ENCODE measurements at places on chromosomes 1 and 21.

- H3K4me3 ChIP-seq, result no peak overlapping the region
- H3K36me3 ChIP-seq, result no peaks in the 10 kb centered on the region
- no peaks in the 10 kb centered on the region for H3K4me1 ChIP-seq
- H3K27ac ChIP-seq, result no peak overlapping the region
- no peak for DNase-seq
- peaks cover 3% of the 10 kb centered on the region for H3K27me3 ChIP-seq
Observed at GRCh38 chr1:199612976-199613774, 414.3 kb upstream of the NR5A2 start.

DNA sequence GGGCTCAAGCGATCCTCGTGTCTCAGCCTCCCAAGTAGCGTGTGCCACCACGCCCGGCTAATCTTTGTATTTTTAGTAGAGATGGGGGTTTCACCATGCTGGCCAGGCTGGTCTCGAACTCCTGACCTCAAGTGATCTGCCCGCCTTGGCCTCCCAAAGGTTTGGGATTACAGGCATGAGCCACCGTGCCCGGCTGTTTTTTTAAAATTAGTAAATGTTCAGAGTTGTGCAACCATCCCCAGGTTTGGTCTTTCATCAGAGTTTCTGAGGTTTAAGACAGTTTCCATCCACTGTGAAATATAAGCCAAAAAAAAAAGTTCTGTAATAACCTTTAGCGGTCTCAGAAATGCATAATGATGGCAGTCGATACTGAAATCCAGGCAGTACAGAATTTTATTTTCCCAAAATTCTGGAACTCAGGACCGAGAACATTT is 550 bp upstream of the SYT11 start:
- H3K27me3 ChIP-seq, result no peaks in the 10 kb centered on the region
- peak overlapping the region; percentile 89 for H3K27ac ChIP-seq
- DNase-seq, result peak; percentile 25

DNA sequence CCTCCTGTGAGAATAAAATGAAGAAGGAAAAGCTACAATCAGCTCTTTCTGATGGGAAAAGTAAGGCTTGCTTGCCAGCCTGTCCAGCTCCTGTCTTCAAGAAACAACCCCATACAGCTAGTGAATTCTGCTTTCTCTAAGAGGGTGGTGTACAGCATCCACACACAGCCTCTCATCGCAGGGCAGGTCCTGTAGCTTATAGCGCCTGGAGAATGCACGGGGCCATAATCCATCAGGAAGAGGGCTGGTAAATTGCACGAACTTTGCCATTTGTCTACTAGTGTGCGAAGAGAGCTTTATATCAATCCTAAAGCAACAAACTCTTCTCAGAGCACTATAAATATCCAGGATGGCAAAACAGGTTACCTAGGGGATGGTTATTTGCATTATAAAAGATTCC is 83.3 kb upstream of the SAMSN1 start:
- H3K4me3 ChIP-seq, result no peak overlapping the region
- H3K4me1 ChIP-seq, result no peaks in the 10 kb centered on the region
- DNase-seq, result no peak
- no peak overlapping the region for H3K27ac ChIP-seq
- no peaks in the 10 kb centered on the region for H3K27me3 ChIP-seq

- H3K27ac ChIP-seq, result no peak overlapping the region
- no peaks in the 10 kb centered on the region for H3K27me3 ChIP-seq
- H3K4me3 ChIP-seq, result no peak overlapping the region
- no peaks in the 10 kb centered on the region for H3K36me3 ChIP-seq
Observed at GRCh38 chr1:178960482-178961240, 65.0 kb upstream of the FAM20B start.

GRCh38 chr1:246923900-246924299 is 7.8 kb downstream of the AHCTF1 start:
- peak overlapping the region; percentile 28 for H3K27ac ChIP-seq
- no peaks in the 10 kb centered on the region for H3K27me3 ChIP-seq
- H3K4me3 ChIP-seq, result no peak overlapping the region
- peaks cover 34% of the 10 kb centered on the region for H3K4me1 ChIP-seq

GRCh38 chr1:19232524-19232846 is 18.8 kb downstream of the EMC1 start:
- peak overlapping the region; percentile 46 for H3K27ac ChIP-seq
- H3K36me3 ChIP-seq, result peaks cover 99% of the 10 kb centered on the region
- no peak overlapping the region for H3K4me3 ChIP-seq
- H3K4me1 ChIP-seq, result peaks cover 18% of the 10 kb centered on the region

DNA sequence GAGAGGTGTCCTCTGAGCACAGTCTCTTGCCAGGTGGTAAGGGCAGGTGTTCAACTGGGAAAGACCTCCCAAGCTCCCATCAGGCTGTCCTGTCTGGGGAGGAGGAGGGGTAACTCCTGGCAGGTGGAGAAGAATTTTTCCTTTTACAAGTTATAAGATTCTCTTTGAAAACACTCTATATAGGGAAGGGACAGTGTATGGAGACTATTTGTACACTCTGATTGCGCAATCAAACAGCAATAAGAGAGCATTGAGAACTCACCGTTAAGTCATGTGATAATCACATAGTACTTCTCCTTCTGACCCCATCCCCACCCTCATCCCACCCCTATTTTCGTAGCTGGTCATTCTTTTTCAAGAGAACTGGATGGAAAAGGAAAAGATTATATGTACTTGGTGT is 179.3 kb upstream of the ZNF644 start:
- no peaks in the 10 kb centered on the region for H3K27me3 ChIP-seq
- no peak overlapping the region for H3K4me3 ChIP-seq
- H3K27ac ChIP-seq, result no peak overlapping the region
- H3K4me1 ChIP-seq, result no peaks in the 10 kb centered on the region
- H3K36me3 ChIP-seq, result no peaks in the 10 kb centered on the region

Data from psoas muscle (tissue), 8 donors.